Brain microvascular endothelial cell (primary cell): ENCODE measurements at places on chromosomes 13 and 19.

- DNase-seq, result no peak
These were observed 7.1 kb upstream of the TOMM40 start for GRCh38 chr19:44883922-44884321.

DNA sequence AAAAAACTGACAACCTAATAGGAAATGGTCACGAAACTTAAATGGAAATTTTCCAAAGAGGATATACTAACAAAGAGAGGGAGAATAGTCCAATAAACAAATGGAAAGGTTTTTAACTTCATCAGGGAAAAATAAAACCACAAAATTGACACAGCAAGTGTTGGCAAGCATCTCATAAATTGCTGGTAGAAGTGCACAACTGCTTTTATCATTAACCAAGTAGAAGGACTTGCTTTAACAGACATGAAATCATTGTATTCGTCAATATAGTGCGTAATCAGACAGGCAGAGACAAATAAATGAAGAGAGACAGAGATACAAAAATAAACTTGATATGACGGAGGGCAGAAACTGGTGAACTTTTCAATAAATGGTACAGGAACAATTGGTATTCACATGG is 7.4 kb downstream of the TGDS start:
- no peak for DNase-seq

DNA sequence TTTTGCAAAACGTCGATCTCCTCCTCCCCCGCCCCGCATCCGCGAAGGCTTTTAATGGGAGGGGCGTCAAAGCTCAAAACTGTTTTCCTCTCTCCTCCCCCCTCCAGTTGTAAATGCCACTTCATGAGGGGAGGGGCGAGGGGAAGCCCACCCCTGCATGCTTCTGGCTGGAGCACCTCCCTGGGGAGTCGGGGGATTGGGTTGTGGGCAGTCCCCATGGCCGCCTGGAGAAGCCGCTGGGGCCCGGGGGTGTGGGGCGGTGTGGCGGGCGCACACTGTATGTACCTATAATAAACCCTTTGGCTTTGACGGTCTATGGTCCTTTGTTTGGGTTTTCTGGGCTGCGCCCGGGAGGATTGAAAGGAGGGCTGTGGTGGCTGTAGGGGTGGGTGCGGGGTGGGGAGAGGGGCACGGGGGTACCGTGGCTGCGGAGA is 505 bp upstream of the SHKBP1 start:
- no peak for DNase-seq

GRCh38 chr19:35206379-35206778 is 22.2 kb downstream of the FAM187B start:
- no peak for DNase-seq

- no peak for DNase-seq
These were observed 48.0 kb downstream of the RFX2 start for GRCh38 chr19:6062274-6062673.

DNA sequence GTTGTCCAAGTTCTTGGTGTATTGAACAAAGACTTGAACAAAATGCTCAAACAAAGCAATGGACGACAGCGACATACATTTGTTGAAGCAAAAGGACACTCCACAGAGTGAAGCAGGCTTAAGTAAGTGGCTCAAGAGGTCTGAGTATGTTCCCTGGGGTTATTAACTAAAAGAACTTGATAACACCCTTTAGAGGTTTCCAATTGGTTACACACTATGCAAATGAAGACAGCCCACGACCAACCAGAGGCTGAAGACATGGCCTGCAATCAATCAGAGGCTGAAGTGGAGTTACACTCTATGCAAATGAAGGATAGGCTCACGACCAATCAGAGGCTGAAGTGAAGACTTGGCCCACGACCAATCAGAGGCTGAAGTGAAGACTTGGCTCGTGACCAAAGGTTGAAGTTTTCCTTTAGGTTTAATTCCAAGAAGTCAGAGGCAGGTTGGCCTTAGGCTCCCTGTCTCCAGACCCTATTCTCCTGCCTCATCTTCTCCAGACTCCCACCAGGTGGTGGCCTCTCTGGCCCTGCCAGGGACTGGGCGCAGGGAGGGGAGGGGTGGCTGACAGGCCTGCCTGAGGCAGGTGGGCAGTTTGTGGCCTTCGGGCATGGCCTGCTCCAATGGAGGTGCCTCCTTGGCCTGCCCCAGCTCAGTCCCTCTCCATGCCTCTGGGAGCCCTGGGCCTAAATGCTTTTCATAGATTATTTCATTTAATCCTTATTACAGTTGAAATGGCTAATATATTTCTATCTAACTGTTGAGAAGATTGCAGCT is 38.1 kb downstream of the CCDC169 start:
- no peak for DNase-seq

GRCh38 chr13:111330066-111330610 is 9.7 kb downstream of the TEX29 start:
- DNase-seq, result no peak

DNA sequence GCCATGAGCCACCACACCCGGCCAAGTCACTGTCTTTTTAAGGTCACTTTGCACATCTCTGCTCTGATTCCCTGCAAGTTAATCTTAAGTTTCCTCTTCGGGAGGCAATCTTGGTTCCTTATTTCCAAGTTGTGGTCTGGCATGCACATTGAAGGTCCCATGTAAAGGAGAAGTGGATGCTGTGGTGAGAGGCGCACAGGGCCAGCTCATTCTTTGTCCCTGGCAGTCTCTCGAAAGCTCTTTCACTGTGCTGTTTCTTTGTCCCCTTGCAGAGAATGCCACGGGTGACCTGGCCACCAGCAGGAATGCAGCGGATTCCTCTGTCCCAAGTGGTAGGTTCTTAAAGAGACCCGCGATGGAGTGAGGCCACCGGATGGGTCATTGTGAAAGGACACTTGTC is 16.4 kb upstream of the C19orf33 start:
- no peak for DNase-seq

- DNase-seq, result peak; percentile 48
These were observed at the start of gene JAK3 for GRCh38 chr19:17847538-17848366. JAK3 (minus strand) TSS chr19:17847982; CDS start chr19:17844417, 3,565 bp downstream.
